LoVo (cell line): ENCODE measurements at places on chromosomes 7 and 10.
A peak's percentile ranks its signal among the peaks of the same experiment; 100 is the strongest.

- DNase-seq = no peak
Measured at GRCh38 chr7:141463986-141464385, 87.2 kb upstream of the AGK start.

DNA sequence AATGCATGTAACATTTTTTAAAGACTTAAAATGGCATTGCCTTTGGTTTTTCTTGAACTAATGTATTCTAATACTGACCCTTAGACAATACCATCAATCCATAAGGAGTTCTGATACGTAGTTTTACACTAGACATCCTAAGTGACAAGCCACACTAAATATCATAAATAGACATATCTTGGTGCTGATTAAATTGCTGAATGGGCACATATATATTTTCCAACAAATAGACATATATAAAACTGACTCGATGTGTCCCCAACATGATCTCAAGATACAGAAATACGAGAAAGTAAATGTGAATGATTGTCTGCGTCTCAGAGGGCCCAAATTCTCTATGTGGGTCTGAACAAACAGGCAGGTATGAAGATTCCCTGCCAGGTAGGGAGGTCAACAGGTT lies 99.8 kb downstream of the NEBL start:
- no peak for DNase-seq

- DNase-seq = no peak
Measured at GRCh38 chr7:78578686-78579085, 780.1 kb downstream of the PHTF2 start.

GRCh38 chr7:124856299-124856888 lies 73.2 kb downstream of the POT1 start:
- DNase-seq = peak; percentile 55

GRCh38 chr7:949021-949934 lies 5.2 kb downstream of the ADAP1 start:
- no peak for DNase-seq

DNA sequence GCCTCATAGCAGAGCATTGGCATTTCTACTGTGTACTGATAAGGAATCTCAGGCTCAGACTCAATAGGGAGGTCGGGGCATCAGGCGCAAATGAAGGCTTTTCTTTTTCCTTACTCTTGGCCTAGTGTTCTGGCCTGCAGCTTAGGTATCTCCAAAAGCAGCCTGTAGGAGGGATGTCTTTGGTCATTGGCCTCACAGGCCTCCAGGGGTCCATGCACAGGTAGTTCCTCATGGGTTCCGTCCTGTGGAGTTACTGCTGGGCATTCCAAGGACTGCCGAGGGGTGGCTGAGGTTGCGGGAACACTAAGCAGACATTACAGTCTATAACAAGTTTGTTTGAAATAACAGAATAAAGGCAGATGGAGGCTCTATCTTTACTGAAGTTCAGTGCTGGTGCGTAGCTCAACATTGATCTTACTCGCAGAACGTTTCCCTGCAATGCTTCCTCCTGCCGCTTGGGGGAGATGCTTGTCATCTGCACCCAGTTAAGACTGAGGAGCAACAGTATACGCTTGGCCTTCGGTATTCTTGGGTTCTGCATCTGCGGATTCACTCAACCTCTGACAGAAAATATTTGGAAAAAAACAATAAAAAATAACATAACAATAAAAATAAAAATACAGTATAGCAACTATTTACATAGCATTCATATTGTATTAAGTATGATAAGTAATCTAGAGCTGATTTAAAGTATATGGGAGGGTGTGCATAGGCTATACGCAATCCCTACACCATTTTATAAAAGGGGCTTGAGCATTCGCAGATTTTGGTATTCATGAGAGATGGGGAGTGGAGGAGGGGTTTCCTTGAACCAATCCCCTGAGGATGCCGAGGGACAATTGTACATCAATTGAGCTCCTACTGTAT lies 58.9 kb downstream of the SH2D4B start:
- peak; percentile 65 for DNase-seq

DNA sequence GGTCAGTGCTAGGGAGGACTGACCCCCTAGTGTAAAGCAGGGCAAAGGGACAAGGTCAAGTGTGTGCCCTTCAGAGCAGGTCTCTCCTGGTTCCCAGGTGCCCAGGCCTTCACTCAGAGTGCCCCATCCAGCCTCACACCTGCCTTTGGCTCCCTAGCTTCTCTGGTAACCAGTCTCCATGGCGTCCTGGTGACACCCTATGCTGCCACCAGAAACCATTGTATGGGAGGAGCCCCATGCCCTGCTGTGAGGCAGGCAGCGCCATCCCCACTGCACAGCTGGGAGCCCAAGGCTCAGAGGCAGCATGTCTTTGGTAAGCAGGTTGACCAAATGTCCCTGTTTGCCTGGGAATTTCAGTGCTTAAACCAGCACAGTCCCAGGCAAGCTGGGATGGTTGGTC lies 33.1 kb upstream of the HMX3 start:
- DNase-seq = no peak

DNA sequence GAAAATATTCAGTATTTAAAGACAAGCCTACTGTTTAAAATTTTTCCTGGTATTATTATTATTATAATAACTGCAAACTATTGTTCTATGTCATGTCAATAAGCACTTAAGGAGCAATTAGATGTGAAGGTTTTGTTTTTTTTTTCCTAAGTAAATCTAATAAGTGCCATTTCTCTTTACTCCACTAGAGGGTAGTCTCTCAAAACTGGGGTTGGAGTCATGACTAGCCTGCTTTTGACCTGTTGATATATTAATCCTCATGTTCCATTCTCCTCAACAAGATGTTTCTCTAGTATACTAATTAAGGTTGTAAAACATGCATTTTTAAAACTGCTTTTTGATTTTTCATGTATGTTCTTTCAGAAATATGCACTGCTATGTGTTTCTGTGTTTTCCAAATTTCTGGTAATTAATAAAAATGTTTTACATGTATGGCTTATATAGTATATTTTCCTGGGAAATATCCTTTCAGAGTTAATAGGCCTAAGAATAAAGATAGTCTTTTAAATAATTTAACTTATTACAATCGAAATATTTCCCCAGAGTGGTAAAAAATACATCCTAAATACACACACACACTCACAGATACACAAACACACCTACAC lies 1.0 kb upstream of the LRRN3 start:
- DNase-seq = peak; percentile 70

DNA sequence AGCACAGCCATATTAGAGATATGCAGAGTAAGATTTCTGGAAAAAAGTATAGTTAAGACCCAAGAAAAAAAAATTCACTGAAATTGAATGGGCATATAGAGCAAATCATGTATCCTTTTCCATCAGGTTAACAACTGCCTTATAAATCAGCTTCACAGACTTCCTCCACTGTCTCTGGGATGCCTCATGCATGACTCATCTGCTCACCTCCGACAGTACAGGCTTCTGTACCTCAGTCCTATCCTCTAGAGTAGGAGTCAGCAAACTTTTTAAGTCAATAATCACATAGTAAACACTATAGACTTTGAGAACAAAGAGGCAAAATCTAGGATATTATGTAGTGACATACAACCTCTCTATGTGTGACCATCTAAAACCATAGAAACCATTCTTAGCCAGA lies 211.6 kb upstream of the SP8 start:
- peak; percentile 52 for DNase-seq

- no peak for DNase-seq
Measured at GRCh38 chr10:111475720-111476119, 398.9 kb downstream of the ADRA2A start.

DNA sequence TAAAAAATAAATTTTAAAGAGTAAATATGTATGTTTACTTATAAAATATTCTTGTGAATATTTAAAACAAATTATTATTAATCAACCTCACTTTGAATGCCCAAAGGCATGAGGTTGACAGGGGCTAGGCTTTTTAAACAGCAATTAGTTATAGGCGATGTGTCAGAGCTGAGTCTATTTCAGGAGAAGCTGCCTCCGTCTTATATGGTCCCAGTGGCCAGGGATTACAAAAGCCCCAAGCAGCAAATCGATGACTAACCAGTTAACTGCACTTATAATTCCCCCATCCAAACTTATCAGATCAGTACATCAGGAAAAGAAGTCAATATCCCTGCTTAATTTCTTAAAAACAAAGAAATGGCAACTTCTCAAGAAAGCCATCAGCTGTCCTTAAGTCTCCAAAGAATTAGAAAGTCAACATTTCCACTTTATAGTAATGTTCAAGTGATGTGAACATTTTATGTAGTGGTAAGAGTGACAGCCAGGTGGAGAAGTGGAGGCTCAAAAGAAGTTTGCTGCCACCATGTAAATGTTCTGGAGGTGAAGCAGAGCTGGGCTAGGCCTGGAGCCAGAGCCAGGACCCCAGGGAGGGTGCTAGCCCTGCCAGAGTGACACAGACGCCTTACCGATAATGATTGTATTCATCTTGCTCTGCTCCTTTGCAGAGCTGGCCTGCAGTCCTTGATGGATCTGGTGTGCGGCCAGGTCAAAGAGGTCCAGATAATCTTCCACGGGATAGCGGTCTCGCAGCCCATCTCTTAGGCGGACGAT lies 51.5 kb downstream of the CHST15 start:
- DNase-seq = no peak

GRCh38 chr7:44466300-44467216 lies 23.9 kb downstream of the NUDCD3 start:
- no peak for DNase-seq

GRCh38 chr7:150912427-150912826 lies 60.1 kb downstream of the AOC1 start:
- DNase-seq = no peak

DNA sequence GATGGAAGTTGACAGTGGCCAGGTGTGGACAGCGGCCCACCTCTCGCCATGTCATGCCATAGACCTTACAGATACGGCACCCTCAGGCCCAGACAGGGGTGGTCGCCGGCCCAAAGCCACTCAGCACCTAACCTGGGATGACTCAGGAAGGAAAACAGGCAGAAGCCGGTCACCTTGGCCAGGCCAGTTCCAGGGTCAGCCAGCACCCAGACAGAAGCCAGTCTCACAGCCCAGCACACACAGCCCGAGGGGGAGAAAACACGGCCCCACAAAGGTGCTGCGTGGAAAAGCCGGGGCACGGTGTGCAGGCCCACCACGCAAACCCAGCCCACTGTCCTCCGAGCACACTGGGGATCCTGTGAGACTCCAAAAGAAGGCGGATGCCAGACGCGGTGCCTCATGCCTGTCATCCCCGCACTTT lies 95.2 kb upstream of the DNAAF5 start:
- DNase-seq = no peak

DNA sequence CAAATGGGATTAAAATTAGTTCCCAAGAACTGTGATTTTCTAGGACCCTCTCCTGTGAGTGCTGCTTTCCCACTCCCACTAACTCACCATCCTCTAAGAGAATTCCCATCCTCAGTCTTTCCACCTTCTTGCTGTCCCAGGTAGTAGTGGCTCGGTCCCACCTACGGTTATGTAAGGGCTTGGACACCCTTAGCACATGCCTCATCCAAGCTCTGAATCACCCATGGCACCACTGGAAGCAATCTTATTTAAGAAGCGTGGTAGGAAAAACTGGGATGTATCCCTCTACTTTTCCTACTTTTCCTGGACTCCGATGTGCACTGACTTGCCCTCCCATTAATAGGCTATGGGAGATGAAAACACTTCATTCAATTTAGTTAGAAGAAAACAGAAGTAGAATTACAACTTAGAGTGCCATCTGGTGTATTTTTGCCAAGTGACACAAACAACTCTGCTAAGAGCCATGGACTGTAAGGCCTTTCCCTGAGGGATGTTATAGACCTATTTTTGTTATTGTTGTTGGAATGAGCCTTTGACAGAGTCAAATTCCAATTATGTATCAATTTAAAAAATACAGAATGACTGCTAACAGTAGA lies 13.7 kb upstream of the ANKRD22 start:
- no peak for DNase-seq

GRCh38 chr7:73718905-73719805 lies at the start of gene STX1A:
Gene STX1A (minus strand): TSS chr7:73719669. CDS start chr7:73719631, 38 bp downstream.
- DNase-seq = peak; percentile 87

- DNase-seq = no peak
Measured at GRCh38 chr10:5219262-5219661, 22.6 kb downstream of the AKR1C4 start.

DNA sequence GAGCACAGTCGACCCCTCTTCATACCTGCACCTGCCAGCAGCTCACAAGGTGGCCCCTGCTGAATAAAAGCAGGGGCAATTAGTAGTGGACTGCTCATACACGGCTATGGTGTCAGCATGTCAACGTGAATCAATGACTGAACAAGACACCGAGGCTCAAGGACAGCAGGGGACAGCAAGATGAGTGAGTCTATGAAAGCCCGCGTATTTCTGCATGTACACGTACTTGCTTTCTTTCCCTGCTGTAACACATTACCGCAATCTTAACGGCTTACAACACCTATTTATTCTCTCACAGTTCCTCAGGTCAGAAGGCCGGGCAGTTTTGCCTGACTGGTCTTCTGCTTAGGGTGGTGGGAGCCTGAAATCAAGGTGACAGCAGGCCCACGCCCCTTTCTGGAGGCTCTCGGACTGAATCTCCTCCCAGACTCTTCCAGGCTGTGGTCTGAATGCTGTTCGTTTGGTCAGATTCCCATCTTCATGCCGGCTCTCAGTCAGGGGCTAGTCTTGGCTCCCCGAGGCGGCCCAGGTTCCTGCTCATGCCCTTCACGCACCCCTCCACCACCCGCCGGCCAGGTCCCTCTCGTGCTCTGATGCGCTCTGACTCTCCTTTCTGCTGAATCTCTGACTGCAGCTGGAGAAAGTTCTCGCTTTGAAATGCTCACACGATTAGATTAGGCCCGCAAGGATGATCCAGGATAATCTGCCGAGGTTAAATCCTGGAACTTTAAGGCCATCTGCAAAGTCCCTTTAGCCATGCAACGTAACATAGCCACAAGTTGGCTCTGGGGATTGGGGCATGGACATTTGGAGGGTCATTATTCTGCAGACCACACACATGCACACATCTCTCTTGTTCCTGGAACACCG lies 7.8 kb upstream of the PPP2R2D start:
- no peak for DNase-seq

- DNase-seq = no peak
Measured at GRCh38 chr7:131681961-131682360, 125.5 kb upstream of the PODXL start.

DNA sequence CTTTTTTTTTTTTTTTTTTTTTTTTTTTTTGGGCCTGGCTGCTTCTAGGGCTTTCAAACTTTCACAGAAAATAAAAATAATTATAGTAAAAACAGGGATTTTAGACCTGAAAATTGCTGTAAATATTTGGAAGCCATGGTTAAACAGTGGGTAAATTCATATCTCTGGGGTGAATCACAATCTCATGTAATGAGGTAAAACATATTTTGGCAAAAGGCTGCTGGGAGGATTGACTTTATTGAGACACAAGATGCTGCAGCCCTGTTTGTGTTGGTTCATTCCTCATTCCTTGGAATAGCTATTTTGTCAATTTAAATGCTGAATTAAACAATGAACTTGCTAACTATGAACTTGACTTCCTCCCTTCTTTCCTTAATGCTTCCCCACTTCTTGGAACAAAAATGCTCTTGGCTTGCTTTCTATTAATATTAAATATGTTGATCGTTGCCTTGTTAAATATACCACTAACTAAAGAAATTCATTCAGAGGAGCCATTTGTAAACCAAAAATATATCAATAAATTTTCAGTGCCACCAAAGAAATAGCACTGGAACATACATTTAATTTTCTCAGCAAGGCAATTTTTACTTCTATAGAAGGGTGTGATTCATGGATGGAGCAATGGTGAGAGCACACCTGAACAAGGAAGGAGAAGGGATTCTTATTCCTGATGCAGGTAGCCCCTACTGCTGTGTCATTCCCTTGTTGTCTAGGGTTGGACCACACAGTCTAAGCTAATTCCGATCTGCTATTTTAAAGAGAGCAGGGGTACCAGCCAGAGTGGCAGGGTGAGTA lies 24.6 kb downstream of the AGK start:
- no peak for DNase-seq

GRCh38 chr7:110780712-110781111 lies 310.2 kb upstream of the LRRN3 start:
- no peak for DNase-seq
